Activated CD4-positive, alpha-beta T cell treated with anti-CD3 and anti-CD28 coated beads, Interleukin-2, amount 50 U/mL, for 24 hours (primary cell): ENCODE measurements at places on chromosomes 7 and 10.

DNA sequence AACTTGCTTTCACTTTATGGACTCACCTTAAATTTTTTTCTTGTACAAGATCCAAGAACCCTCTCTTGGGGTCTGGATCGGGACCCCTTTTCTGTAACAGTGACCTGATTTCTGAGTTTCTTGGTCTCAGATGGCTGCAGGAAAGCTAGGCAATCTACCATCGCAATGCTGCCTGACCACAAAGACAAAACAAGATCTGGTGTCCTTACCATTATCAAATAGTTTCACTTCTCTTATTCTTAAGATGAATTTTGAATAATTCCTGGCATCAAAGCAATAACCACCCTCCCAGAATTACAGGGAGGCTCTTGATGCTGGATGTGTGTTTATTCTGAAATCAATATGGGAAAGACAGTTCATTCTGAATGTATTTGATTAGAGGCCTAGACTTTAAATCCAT is 77.4 kb upstream of the FRMD4A start:
- DNase-seq, result no peak

DNA sequence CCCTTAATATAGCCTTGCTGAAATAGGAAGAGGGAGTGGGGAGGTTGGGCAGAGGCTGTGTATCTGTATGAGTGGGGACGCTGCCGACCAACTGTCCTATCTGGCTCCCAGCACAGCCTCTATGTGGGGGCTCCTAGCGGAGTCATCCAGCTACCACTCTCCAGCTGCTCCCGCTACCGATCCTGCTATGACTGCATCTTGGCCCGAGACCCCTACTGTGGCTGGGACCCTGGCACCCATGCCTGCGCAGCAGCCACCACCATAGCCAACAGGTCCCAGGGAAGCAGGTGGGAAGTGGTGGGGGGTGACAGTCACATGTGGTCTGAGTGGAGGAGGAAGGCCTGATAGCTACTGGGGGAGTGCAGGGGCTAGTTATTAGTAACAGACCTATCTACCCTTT is 6.6 kb downstream of the MRPL43 start:
- DNase-seq, result no peak

GRCh38 chr7:148334959-148335577 is 255.5 kb upstream of the C7orf33 start:
- DNase-seq, result no peak

DNA sequence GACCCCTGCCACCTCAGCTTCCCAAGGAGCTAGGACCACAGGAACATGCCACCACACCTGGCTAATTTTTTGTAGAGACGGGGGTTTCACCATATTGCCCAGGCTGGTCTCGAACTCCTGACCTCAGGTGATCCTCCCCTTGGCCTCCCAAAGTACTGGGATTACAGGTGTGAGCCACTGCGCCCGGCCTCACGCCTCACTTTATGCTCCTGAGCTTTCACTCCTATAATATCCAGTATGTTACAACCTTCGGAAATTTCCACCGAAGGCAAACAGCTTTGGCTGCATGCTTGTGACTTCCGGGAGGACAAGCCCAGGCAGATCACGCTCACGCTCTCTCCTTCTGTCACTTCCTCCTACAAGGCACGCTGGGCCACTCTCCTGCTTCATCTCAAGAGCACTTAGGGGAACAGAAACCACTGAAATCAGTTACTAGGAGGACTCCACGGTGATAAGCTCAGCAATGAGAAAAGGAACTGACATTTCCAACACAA is 4.4 kb upstream of the MAD1L1 start:
- DNase-seq, result no peak

DNA sequence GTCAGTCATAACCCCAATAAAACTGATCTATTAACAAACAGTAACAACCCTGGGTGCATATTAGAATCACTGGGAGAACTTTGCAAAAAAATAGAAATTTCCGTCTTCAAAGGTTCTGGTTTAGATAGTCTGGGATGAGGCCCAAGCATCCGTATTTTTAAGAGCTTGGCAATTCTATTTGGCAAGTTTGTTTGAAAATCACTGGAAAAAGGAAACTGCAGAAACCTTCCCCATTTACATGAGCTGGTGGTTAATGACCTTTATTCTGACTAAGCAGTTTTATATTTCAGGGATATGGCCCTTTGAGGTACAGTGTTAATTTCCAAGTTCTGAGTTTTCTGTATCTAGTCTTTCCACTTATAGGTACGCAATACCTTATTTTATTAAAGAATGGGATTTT is 115.8 kb upstream of the PRR15 start:
- DNase-seq, result no peak

- no peak for DNase-seq
Measured at GRCh38 chr10:14524691-14525324, 194.1 kb upstream of the FRMD4A start.

DNA sequence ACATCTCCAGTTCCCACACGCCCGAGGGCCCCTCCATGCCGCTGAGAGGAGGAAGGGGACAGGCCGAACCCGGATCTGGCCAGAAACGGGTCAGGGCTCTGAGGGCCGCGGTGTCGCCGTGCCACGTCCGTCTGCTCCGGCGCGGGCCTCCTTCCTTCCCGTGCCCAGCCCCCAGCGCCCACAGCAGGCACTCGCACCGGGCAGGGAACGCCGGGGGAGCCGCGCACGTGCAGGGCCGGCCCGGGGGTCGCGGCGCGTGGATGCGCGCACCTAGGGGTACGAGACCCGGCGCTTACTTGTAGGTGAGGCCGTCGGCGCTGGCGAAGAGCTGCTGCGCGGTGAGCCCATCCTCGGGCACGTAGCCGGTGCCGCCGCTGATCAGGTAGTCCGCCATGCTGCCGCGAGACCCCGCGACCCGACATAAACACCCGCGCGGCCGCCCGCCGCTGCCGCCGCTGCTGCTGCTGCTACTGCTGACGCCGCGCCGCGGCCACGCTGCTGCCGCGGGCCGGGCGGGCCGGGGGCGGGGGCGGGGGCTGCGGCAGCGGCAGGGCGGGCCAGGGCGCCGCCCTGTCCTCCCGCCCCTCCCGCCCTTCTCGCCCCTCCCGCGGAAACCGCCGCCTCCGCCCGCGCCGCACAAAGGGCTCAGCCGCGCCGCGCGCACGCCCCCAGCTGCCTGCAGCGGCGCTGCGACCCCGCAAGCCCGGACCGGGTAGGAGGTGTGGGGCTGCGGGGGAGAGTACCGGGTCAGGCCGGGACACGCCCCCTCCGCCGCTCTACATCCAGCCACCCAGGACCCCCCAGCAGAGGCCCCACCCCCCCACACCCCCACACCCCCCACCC is 4.1 kb downstream of the IMPDH1 start:
- DNase-seq, result no peak

GRCh38 chr10:3340127-3340730 is 167.6 kb upstream of the PITRM1 start:
- no peak for DNase-seq

GRCh38 chr7:17152721-17153120 is 145.7 kb upstream of the AHR start:
- no peak for DNase-seq

- no peak for DNase-seq
Measured at GRCh38 chr10:121296881-121297585, 301.2 kb downstream of the FGFR2 start.

GRCh38 chr10:113431398-113432160 is 121.3 kb upstream of the HABP2 start:
- no peak for DNase-seq

DNA sequence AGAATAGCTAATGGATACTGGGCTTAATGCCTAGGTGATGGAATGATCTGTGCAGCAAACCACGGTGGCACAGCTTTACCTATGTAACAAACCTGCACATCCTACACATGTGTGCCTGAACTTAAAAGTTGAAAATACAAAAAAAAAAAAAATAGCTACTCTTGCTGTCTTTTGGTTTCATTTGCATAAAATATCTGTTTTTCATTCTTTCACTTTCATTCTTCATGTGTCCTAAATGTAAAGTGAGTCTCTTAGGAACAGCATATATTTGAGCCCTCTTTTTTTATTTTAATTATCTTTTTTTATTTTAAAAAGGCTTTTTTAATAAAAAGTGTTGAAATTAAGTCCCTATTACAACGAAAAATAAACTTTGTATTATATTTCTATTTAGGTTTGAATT is 836.1 kb upstream of the KCND2 start:
- DNase-seq, result no peak

GRCh38 chr7:110987127-110987693 is 103.7 kb upstream of the LRRN3 start:
- no peak for DNase-seq

GRCh38 chr7:155862123-155862892 is 50.0 kb upstream of the SHH start:
- DNase-seq, result no peak

GRCh38 chr10:82966130-82966529 is 1091.1 kb downstream of the NRG3 start:
- no peak for DNase-seq

DNA sequence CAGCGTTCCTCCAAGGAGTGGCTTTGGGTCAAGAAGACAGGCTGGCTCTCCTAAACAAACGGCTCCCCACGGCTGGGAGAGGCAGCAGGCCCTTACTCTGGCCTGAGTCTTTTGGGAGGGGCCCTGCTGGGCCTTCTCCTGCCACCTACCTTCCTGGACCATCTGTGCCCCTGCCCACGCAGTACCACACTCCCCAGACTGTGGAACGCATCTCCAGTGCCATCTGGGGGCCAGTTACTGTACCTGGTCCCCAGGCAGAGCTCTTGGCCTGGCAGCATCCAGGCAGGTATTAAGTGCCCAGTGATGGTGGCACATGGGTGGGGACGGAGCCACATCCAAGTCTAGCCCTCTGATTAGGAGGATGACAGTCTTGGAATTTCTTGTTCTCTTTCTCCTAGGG is 14.4 kb downstream of the ALKBH4 start:
- DNase-seq, result no peak

DNA sequence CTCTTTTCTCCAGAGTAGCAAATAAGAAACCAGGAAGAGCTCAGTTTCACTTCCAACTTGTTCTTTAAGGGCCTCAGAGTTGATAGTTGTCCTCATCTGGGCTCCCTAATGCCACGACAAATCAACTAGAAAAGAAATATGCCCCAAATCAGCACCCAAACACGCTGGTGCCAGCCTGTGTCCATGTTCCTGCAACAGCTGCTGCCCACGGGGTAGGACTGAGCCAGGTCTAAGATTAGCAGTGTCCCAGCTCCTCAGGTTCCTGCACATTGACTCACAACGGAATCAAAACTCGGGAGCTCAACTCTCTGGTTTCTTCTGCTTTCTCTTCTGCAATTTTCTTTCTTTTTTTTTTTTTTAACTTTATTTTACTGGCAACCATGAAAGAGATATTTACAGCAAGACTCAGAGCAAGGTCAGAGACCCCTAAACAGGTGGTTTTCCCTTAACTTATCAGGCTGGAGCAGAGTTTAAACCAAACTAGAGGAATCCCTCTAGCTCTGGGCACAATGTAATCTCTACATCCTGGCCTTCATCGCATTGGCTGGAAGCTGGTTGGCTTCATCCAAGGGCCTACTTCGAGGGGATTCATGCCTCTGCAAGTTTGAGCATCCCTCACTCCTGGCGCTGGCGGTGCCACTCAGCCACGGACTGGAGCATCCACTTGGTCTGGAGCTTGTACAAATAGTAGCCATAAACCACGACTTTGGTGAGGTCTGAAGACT is 126.1 kb downstream of the PFKFB3 start:
- DNase-seq, result no peak

- no peak for DNase-seq
Measured at GRCh38 chr7:137992104-137992549, 9.8 kb downstream of the CREB3L2 start.

GRCh38 chr10:21135023-21135931 is 238.2 kb upstream of the NEBL start:
- no peak for DNase-seq

DNA sequence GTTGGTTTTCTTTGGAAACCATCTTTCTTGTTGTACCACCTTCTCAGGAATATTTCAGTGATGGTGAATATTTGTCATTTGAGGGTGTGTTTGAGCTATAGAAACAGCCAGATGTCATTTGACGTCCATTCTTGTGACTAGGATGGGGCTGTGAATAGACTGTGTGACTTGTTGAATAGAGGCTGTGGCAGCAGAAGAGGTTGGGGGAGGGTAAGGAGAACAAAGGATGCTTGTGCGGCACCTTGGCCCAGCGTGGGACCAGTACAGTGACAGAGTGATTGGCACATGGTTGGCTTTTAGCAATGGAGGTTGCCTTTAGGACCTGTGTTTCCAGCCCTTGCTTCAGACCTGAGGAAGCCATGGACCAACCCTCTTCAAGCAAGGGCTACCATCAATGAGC is 11.3 kb downstream of the DMBT1 start:
- DNase-seq, result no peak

- no peak for DNase-seq
Measured at GRCh38 chr7:138891446-138891810, 89.8 kb downstream of the KIAA1549 start.

DNA sequence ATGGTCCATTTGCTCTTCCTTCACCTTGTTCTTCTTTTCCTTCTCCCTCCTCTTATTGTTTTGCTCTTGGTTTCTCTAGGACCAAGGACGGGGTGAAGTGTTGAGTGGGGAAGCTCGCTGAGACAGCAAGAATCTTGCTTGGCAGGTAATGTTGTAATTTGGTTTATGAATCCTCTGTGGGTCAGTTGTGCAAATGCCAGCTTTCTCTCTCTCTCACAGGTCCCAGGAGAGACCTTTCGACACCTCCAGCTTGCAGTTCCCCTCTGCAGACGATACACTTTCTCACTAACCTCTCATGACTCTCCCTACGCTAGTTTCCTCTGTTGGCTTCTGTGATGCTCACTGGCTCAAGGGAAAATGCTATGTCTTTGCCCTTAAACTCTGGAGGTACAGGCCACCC is 77.0 kb downstream of the FRMD4A start:
- no peak for DNase-seq

GRCh38 chr10:27446091-27446918 is 57.8 kb upstream of the RAB18 start:
- no peak for DNase-seq

DNA sequence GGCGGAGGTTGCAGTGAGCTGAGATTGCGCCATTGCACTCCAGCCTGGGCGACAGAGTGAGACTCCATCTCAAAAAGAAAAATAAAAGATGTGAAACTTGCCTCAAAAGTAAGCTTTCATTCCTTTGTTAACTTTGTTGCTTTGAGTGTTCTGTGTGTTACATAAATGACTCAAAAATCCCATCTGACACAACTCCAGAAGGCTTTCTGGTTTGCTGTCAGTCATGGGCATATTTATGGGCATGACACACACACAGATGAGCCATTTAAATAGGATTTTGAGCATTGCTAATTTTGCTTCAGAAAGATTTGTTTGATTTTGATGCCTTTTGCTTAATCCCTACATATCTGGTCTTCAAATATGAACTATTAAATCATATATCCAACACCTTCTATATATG is 82.6 kb downstream of the CACNB2 start:
- no peak for DNase-seq

GRCh38 chr7:142876991-142877910 is 8.3 kb downstream of the TRPV6 start:
- DNase-seq, result no peak

GRCh38 chr7:94701555-94701973 is 45.6 kb upstream of the SGCE start:
- DNase-seq, result no peak

DNA sequence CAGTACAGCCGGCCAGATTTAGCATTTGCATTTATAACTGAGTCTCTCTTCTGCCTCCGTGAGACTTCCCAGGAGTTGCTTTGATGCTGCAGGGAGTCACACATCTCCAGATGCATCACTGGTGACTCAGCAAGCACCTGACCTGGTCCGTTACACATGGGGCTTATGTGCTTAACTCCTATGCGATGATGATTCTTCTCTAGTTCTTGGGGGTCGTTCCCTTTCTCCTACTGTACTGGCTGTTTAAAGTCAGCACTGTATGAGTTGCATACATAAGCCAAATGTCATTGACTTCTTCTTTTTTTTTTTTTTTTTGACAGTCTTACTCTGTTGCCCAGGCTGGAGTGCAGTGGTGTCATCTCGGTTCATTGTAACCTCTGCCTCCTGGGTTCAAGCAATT is 13.0 kb upstream of the AKR1E2 start:
- DNase-seq, result no peak

- no peak for DNase-seq
Measured at GRCh38 chr7:51219261-51219988, 97.2 kb downstream of the COBL start.
